ENCODE measurements at places on chromosomes 5 and 9.

DNA sequence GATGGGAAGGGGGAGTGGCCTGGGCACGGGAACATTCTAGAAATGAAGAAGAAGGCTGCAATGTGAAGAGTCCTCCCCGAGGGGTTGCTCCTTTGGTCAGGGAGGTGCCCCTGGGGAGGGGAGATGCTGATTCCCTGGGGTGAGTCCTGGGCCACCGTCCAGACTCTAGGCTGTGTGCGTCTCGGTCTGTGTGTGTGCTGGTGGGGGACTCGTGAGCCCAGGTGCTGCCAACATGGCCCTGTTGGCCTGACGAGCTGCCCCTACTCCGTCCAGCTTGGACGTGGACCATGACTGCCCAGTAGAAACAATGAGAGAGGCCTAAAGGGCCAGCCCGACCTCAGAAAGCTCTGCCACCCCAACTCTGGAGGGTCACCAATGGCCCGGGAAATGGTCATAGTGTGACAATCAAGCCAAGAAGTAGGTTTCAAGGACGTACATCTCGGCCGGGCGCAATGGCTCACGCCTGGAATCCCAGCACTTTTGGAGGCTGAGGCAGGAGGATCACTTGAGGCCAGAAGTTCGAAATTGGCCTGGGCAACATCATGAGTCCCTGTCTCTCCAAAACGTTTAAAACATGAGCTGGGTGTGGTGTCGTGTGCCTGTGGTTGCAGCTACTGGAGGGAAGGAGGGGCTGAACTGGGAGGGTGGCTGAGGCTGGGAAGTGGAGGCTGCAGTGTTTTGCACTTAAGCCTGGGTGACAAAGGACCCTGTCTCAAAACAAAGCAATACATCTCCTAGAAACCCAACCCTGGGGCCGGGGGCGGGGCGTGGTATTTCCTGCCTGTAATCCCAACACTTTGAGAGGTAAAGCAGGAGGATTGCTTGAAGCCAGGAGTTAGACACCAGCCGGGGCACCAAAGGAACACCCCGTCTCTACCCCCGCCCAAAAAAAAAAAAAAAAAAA lies 17.0 kb downstream of the LHX3 start:
- DNase-seq = no peak

DNA sequence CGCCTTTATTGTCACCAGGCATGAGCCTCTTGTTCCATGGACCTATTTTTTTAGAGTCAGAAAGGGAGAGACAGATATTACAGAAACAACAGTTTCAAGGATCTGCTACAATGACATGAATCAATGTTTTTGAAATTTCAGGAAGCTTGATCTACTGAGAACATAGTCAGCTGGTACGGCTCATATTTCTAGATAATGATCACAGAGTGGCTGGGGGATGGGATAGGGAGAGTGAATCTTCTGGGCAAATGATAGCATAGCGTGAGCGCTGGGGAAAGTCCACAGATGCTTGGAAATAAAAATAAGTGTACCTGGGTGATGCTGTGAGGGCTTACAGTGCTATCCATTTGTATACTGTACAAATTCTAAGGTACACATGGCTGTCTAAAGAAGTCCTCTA lies 340.4 kb downstream of the EBF1 start:
- DNase-seq = peak; percentile 16

DNA sequence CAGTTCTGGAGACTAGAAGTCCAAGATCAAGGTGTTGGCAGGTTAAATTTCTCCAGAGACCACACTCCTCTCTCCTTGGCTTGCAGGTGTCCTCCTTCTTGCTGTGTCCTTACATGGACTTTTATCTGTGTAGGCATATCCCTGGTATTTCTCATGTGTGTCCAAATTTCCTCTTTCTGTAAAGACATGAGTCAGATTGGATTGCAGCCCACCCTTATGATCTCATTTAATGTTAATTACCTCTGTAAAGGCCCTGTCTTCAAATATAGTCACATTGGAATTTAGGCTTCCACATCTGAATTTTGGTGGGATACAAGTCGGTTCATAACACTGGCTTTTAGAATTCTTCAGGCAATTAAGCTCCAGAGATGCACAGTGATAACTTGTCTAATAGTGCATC lies 322.2 kb upstream of the GRIA1 start:
- DNase-seq = peak; percentile 62

GRCh38 chr9:73038613-73039012 lies 85.8 kb upstream of the ALDH1A1 start:
- peak; percentile 81 for DNase-seq

GRCh38 chr9:99299211-99300102 lies 77.4 kb downstream of the SEC61B start:
- DNase-seq = peak; percentile 77

GRCh38 chr5:74167206-74167929 lies 473.2 kb downstream of the ENC1 start:
- DNase-seq = peak; percentile 85

- no peak for DNase-seq
Observed at GRCh38 chr5:111117136-111117535, 25.0 kb downstream of the WDR36 start.

GRCh38 chr9:126844085-126844484 lies 16.4 kb upstream of the ZBTB34 start:
- peak; percentile 80 for DNase-seq

DNA sequence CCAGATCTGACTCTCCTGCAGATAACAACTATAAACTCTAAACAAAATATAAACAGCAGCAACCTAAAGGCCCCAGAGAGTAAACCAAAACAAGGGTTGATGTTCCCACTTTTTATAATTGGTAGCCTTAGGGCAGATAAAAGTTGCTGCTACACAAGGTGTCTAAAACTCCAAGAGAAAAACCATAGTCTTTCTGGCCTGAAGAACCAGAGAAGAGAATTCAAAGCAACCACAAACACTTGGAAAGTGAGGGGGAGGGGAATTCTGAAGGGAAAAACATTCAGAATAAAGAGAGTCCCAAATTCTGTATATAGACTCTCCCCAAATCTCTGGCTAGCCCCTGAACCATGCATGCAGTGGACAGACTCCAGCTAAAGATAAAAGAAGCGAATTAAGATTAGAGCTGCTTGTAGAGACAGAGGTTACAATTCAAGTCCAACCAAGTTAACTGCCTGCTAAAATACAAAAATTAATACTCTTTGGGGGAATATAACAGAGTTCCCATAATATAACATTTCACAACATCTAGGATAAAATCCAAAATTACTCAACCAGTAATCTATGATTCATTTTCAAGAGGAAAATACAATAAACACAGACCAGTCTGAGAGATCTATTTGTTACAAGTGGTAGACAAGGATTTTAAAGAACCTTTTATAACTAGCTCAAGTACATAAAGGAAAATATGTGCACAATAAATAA lies 37.5 kb upstream of the RGMB start:
- DNase-seq = peak; percentile 81

DNA sequence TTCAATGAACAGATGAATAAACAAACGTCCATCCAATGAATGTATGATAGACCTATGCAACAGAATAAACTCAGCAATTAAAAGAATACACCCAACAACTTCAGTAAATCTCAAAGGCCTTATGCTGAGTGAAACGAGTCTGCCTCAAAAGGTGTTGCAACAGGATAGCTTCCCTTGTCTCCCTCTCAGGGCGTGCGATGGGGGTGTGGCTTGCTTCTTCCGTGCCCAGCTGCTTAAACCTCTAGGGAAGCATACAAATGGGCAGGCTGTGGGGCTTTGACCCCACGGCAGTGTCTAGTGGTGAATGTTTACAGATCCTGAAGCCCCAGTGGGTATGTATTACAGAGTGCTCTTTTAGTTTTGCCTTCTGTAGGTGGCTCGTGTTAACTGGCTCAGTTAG lies 87.0 kb upstream of the CCL21 start:
- DNase-seq = no peak

- no peak for DNase-seq
Observed at GRCh38 chr5:44390351-44390750, 1.1 kb upstream of the FGF10 start.

DNA sequence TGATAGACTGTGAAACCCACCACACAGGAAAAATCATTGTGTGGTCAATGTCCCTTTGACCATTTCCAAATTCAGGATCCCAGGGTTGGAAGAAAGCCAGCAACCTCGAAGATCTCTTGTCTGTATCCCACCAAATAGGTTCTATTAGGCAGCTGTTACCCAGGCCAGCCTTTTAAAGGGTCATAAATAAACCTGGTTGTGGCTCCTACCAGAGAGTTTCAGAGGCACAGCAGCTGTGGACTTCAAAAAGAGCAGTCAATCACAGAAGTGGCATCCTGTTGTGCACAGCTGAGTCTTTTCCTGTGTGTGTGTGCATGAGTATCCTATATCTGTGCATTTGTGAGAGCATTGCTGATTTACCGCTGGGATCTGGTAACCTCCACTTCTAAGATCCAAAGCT lies 23.7 kb upstream of the OR2S2 start:
- no peak for DNase-seq

DNA sequence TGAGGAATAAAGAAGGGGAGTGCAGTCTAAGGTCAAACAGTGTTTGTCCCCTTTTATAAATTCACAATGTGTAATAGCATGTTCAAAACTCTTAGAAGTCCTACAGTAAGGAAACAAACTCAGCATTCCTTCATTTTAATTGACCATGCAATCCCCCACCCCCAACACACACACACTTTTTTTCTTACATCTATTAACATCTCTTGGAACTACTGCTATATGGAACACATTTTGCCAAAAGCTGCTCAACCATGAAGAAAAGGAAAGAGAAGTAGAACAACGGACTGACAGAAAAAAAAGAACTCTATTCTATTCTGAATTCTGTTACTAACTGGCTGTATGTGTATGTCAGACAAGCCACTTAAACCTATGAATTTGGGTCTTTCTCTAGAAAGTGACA lies 2.8 kb upstream of the CTNNAL1 start:
- DNase-seq = no peak

DNA sequence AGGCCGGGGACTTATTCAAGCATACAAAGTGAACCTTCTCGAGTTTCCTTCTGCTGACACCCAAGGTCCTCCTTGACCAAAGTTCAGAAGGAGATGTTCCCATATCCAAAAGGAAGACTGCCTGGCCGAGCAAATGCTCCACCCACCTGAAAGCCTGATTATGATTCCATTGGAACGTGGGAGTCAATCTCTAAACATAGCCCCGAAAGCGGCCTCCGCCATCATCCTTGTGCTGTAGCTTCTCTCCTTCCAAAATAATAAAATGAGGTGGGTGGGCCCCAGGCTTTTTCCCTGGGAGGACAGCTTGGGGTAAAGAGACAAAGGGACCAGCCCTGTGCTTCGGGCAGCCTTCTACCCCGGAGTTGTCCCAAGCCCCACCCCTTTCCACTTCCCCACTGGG lies 355.6 kb upstream of the SLC30A5 start:
- no peak for DNase-seq

DNA sequence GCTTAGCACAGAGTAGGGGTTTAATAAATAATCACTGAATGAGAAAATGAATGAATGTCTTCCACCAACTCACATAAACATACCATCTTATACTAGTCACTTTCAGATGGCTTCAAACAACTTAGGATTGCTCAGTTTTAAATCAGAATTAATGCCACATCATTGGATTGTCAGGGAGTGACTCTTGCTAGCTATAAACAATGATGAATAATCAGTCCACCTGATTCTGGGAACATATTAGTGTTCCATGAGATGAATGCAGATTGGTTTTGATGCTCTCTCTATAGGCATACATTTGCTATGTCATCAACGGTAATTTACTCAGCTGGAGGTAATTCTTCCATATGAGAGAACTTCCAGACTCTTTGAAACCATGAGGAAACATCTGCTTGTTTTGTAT lies 97.4 kb downstream of the CDH9 start:
- peak; percentile 7 for DNase-seq

- no peak for DNase-seq
Observed at GRCh38 chr9:127140181-127140580, 17.7 kb upstream of the ANGPTL2 start.

DNA sequence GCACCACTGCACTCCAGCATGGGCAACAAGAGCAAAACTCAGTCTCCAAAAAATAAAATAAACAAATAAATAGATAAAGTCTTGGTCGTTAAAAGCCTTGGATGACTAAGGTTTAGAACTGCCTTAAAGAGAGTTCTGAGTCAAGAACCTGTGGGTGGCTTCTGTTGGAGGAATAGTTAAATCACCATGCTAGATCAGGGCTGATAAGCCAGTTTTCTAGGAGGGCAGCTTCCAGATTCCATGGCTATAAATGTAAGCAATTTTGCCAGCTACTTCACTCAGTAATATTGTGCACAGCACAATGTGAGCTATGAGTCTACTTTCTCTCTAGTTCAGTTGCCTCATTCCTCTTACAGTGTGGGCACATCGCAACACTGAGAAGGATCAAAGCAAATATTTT lies 242.1 kb upstream of the NUDT12 start:
- peak; percentile 22 for DNase-seq

DNA sequence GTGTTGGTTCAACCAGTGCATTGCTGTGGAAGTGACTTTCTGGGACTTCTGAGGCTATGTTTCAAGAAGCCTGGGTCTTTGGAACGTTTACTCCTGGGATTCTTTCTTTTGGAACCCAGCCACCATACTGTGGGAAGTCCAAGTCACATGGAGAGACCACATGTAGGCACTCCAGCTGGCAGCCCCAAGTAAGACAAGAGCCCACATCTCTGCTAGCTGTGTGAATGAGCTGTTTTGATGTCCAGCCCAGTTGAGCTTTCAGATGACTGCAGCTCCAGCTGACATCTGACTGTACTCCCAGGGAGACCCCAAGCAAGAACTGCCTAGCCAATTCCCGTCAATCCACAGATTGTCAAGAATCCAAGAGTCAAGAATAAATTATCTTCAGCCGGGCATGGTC lies 60.1 kb upstream of the SPATA31D4 start:
- DNase-seq = peak; percentile 43

DNA sequence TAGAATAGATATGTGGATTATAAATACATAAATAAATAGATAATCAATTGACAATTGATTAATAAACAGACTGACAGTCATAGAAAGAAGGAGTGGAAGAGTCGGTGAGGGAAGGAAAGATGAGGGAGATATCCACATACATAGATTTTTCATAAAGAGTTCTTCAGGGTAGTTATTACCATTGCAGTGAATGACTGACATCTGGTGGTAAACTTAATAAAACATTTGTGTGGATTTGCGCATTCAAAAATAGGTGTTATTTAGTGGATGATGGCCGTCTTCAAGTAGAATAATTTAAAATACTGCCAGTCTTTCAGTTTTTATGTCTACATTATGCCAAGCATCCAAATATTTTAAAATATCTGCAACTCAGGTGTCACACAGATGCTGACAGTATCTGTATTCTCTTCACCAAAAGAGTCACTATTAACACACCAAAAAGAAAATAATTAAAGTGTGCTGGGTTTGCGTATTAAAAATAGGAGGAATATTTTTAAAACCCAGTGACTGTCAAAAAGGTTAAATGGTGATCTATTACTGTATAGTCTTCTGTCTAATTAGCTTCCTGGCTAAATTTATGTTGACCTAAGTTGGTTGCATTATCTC lies 78.8 kb downstream of the GIN1 start:
- peak; percentile 72 for DNase-seq
